ENCODE measurements at places on chromosomes 1 and 21.

DNA sequence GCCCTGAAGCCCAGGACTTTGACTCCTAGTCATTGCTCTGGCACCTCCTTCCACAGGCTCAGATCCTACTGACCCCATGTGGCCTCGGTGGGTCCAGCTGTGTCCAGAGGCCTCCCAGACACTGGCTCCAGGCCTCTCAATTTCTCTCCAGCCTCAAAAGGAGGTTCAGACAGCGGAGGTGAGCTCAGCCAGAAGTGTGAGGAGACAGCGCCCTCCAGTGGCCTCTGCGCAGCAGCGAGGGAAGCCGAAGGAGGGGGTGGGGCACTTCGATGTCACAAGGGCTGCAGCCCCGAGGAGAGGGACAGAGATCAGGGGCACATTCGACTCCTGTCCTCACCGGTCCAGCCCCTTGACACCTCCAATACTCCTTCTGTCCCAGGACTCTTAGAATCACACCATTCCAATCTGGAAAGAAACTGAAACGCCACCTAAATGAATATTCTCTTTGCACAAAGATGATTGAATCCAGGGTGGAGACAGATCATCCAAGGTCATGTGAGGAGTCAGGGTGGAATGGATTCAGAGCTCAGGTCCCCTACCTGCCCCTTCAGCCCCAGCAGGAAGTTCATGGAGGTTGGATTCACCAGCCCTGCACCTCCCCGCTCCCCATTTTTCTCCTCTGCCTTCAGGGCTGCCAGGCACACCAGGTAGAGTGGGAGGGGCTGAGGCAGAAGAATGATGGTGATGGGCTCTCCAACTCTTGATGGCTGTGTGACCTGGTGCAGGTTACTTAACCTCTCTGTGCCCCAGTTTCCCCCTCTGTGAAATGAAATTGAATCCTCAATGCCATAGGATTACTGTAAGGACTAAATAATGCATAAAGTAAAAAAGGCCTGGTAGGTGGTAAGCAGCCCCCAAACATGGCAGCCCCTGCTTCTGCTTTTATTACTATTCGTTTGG, 34.8 kb upstream of the ZBTB40 start:
- DNase-seq = peak; percentile 92

DNA sequence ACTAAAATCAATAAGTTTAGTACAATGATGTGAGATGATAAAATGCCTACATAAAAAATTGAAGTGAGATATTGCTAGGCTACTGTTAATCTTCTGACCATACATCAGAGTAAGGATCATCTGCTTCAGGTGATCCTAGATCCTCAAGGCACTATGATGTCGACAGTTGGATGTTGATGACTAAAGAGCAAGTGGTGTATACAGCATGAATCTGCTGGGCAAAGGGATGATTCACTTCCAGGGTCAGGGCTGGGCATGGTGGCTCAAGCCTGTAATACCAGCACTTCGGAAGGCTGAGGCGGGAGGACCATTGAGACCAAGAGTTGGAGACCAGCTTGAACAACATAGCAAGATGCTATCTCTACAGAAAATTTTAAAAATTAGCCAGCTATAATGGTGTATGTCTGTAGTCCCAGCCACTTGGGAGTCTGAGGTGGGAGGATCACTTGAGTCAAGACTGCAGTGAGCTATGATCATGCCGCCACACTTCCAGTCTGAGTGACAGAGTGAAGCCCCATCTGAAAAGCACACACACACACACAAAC, 24.6 kb downstream of the NUF2 start:
- no peak for DNase-seq

GRCh38 chr1:171910786-171911185, 69.5 kb downstream of the DNM3 start:
- DNase-seq = no peak

DNA sequence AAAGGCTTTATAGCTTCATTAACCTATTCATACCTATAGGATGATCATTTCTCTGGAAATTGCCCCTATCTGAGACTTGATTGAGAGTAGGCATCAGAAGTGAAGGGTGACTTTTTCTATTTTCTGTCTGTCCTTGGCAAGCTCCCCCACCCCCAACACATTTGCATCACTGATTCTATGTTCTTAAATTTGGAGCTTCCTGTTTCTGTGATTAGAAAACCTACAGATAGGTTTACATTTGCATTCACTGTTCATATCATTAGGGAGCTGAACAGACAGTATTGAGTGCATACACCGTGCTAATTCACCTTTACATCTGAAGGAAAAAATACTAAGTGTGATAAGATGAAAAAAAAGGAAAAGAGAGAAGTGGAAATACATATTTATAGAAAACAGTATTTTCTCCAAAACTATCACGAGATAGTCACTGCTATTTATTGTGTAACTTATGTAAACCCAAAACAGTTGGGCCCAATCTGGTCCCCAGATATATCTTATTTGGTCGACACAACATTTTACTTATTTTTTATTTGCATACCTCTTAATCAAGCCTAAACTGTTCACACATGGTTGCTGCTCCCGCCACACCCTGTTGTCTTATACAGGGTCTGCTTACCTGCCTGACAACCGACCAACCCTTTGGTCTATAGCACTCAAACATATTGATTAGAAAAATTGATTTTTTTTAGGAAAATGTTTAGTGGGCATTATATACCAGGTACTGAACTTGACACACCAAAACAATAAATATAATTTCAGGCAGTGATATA, 218.8 kb downstream of the NTNG1 start:
- no peak for DNase-seq

GRCh38 chr1:17116643-17117042, 2.6 kb downstream of the PADI2 start:
- no peak for DNase-seq

DNA sequence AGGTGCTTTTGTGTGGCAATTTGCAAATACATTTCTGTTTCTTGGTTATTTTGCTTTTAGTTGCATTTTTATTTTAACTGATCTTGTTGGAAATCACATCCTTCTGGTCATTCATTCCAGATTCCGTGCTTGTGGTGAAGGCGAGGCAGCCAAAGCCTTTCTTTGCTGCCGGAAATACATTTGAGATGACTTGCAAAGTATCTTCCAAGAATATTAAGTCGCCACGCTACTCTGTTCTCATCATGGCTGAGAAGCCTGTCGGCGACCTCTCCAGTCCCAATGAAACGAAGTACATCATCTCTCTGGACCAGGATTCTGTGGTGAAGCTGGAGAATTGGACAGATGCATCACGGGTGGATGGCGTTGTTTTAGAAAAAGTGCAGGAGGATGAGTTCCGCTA, 34.8 kb upstream of the CD101 start:
- DNase-seq = no peak

DNA sequence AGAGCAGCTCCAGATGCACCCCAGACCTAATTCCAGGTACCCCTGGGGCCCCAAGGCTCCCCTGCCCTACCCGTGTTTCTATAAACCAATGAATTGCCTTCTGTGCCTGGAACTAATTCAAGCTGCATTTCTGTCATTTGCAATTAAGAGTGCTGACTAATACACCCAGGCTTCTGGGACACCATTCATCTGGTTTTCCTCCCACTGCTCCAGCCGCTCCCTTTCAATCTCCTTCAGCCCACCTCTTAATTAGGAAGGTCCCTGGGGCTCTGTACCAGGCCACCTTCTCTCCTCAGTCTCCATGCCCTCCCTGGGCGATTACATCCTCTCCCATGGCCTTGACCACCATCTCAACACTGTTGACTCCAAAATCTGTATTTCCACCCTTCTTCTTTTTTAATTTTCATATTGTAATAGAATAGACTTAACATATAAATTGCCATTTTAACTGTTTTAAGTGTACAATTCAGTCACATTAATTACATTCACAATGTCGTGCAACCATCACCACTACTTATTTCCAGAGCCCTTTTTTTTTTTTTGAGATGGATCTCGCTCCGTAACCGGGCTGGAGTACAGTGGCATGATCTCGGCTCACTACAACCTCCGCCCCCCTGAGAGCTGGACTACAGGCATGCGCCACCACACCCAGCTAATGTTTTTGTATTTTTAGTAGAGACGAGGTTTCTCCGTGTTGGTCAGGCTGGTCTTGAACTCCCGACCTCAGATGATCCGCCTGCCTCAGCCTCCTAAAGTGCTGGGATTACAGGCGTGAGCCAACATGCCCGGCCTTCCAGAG, 9.2 kb upstream of the GJB3 start:
- no peak for DNase-seq

- DNase-seq = no peak
These were observed 19.3 kb upstream of the IL22RA1 start for GRCh38 chr1:24162201-24162600.

- no peak for DNase-seq
These were observed 44.9 kb downstream of the HHAT start for GRCh38 chr1:210373628-210373877.

GRCh38 chr1:200479816-200480215, 70.0 kb upstream of the ZNF281 start:
- no peak for DNase-seq

- no peak for DNase-seq
These were observed 21.4 kb downstream of the RUNX3 start for GRCh38 chr1:24908591-24909259.

- no peak for DNase-seq
These were observed 17.0 kb upstream of the OLFML2B start for GRCh38 chr1:162040657-162041056.

DNA sequence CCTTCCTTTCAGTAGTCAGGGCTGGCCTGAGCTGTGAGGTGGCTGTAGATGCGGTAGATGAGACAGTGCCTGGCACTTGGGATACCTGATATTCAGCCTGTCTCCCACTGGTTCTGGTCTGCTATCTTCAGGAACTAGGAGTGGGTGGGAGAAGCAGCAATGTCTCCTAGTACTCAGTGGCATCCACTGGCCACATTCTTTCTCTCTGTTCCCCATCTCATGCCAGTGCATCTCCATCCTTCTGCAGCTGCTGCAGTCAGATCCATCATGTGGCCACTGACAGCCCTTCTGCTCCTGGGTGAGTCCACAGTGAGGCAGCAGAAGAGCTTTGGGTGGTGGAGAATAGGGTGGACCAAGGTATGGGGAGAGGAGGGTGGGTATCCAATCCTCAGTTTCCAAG, 1.1 kb downstream of the FCRLB start:
- no peak for DNase-seq

- no peak for DNase-seq
These were observed 111.0 kb downstream of the KCNJ6 start for GRCh38 chr21:37805266-37805665.

DNA sequence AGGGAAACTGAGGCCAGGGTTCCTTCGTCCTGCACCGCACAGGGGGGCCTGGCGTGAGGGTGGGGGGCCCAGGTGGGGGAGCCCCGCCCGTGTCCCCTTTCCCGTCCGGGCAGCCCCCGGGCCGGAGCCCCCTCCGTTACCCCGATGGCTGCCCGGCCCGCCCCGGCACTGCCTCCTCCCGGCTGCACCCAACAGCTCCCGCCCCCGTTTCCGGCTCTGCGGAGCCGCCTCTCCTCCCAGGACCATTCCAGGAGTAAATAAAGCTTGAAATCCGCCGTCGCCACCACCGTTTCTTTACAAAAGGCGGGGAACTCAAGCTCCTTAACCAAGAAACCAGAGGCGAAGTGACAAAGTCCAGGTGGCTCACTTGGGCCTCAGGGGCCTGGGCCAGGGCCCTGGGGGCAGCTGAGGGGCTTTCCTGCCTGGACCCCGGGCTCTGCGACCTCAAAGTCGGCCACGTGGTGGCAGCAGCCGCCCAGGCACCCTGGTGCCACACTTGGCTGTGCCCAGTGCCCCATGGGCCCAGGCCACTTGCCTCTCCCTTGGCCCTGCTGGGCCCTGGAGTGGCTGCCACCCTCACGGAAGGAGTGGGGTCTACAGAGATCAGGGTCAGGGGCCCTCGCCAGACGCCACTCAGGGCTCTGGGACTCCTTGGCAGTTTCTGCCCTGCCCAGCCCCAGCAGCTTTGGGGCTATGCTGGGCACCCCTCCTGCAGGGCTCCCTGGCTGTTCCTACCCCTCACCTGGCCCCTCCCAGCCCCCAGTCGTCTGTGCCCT, 514 bp upstream of the FAAP20 start:
- DNase-seq = peak; percentile 88

GRCh38 chr1:107965110-107965991, at the start of gene VAV3:
VAV3 (minus strand) TSS chr1:107965180; CDS start chr1:107964869, 311 bp downstream.
- DNase-seq = peak; percentile 90

- DNase-seq = no peak
These were observed 4.6 kb upstream of the PIAS3 start for GRCh38 chr1:145863282-145864018.

DNA sequence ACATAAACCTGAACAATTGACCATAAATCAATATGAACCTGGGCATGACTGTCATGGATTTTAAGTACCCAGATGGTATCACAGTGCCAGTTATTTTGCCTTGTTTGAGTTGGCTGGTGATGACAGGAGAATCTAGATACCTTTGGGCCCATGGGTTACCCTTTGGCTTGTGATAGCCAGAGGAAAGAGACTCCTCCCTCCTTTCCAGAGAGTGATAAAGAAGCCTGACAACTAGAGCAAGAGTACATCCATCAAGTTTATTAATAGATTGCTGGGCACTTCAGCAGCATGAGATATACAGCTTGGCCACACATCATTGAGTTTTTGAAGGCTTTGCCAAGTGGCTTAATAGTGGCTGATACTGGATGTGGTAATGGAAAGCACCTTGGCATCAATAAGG, 6.6 kb upstream of the FMO3 start:
- no peak for DNase-seq

DNA sequence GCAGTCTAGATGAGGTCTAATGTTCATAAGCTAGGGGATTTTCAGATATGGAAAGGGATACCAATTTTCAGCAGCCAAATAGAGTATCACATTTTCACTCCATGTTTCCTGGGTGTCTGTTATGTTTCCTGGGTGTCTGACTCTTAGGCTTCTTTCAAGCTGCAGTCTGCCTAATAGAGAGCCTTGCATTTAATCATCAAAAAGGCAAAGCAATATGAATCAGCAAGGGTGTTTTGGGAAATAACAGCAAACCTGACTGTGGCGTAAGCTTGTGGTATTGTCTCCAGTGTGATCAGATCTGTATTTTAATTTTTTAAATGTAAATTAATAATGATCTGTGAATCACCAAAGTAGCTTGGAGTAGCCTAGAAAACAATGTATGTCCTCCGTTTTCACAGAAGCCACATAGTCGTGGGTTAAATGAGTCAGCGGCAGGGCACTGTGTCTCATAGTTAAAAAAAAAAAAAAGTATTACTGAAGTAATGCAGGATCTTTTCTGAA, 10.4 kb downstream of the LGALS8 start:
- no peak for DNase-seq

GRCh38 chr1:78839704-78840277, 166.7 kb downstream of the ADGRL4 start:
- DNase-seq = no peak
